Ovary (tissue), 10 donors: ENCODE measurements at places on chromosomes 7 and 10.
A peak's percentile ranks its signal among the peaks of the same experiment; 100 is the strongest.

GRCh38 chr7:29017713-29018112, 59.6 kb upstream of the TRIL start:
- DNase-seq = no peak

- no peak for DNase-seq
These were observed 18.8 kb upstream of the CLDN12 start for GRCh38 chr7:90384433-90384832.

- no peak for DNase-seq
These were observed 67.5 kb downstream of the C1GALT1 start for GRCh38 chr7:7249814-7250213.

DNA sequence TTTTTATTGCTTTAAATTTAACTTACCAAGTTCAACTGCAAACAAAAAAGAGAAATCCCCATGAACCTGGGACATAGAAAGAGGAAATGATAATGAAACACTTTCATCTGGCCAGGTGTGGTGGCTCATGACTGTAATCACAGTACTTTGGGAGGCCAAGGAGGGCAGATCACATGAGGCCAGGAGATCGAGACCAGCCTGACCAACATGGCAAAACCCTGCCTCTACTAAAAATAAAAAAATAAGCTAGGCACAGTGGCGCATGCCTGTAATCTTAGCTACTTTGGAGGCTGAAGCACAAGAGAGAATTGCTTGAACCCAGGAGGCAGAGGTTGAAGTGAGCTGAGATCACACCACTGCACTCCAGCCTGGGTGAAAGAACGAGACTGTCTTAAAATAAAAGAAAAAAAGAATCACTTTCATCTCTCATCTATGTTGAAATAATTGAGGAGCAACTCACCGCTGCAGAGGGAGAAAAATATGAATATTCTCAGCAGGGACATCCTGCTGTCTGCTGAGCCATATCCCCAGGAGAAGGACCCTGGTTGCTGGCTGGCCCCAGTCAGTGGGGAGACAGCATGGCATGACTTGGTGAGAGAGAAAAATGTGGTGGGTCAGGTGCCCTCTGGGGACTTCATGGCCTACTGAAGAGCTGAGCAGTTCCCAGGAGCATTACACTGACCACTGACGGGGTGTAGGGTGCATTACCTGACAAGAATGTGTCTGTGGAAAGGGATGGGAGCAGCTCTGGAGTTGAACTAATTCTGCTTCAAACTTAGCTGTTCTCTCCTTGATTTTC, 22.8 kb upstream of the TARP start:
- DNase-seq = no peak

GRCh38 chr7:30575910-30576309, 18.8 kb upstream of the GARS1 start:
- DNase-seq = no peak

DNA sequence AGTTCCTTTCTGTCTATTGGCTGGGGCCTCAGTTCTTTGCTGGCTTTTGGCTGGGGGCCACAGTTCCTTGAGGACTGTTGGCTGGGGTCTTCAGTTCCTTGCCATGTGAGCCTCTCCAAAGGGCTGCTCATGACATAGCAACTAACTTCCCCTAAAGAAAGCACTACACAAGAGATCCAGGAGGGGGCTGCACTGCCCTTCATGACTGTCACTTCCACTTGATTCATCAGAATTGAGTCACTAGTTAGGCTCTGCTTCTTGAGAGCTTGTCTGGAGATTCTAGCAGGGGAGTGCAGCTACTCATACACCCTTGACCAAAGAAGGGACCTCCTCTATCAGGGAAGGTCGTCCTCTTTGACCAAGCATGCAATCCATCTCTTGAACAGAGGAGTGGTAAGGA, 38.0 kb upstream of the MKX start:
- DNase-seq = no peak

- no peak for DNase-seq
These were observed 329.4 kb downstream of the NXPH1 start for GRCh38 chr7:8762803-8763202.

DNA sequence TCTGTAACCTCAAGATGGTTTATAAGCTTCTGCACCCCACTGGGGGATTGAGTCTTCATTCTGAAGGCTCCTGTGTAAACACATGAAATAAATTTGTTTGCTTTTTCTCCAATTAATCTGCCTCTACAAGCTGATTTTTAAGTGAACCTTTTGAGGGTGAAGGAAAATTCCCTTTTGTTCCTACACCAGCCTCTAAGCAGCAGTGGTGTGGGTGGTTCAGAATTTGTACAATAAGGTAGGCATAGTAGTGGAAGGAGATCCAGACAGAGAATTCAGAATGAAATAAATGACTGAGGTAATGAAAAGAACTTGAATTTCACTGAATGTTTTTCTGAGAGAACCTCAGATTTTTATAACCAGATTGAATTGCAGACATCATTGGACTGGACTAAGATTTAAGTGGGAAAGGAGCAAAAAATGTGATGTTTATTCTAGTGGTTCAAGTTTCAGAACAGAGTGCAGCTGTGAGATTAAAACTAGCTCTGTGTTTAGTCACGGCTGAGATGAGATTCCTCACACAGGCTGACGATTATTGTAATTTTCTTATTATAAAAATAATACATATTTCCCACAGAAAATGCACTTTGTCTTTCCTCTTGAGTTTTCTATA, 1162.2 kb downstream of the TYW1 start:
- DNase-seq = no peak

GRCh38 chr10:101779544-101780186, 3.6 kb downstream of the NPM3 start:
- peak; percentile 80 for DNase-seq

DNA sequence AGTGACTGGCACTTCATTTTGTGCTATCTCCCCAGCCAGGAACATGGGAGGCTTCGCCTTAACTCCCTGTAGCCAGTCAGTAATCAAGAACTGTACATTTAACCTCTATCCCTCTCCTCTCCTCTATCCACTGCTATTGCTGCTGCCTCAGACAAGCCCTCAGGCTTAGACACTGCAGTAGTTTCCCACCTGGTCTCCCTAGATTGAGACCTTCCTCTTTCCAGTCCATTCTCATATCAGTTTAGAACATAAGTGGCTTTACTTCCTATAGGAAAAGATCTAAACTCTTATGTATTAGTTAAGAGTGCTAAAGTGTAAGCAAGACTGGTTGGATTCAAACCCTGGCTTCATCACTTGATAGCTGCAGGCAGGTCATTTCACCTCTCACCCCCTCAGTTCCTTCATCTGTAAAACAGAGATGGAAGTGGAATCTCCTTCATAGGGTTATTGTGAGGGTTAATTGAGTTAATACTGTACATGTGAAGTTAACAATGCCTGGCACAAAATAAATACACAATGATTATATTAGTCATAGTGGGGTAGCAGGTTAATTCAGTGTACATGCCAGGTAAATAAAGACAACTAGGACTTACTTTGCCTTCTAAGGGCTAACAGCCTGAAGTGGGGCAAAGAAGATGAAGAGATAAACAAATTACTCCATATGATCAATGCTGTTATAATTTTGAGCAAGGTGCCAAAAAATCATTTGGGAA, 76.1 kb downstream of the ZNF277 start:
- DNase-seq = no peak

- DNase-seq = no peak
These were observed 1370.6 kb upstream of the LRRTM3 start for GRCh38 chr10:65555192-65555591.

- no peak for DNase-seq
These were observed 115.1 kb downstream of the FRMD4A start for GRCh38 chr10:14215641-14216040.

GRCh38 chr7:137204246-137204645, 139.3 kb downstream of the PTN start:
- no peak for DNase-seq

DNA sequence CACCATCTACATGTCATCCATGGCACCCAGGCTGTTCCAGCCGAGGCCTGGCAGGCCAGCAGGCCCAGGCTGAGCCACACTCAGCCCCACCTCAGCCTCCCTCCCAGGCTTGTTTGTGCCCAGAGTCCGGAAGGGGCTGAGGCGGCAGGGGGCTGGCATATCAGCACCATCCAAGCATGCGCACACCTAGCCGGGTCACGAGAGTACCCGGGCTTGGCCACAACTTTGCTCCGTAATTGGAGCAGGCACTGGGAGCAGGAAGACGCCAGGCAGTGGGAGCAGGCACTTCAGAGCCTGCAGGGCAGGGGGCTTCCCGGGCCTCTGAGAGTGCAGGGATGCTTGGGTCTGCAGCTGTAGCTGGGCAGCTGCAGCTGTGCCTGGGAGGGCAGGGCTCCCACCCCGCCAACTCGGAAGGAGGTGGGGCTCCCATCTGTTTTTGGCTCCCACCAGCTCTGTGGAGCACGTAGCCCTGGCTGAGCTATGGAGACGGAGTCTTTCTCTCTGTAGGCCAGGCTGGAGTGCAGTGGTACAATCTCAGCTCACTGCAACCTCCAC, 15.2 kb upstream of the TSPAN15 start:
- no peak for DNase-seq

DNA sequence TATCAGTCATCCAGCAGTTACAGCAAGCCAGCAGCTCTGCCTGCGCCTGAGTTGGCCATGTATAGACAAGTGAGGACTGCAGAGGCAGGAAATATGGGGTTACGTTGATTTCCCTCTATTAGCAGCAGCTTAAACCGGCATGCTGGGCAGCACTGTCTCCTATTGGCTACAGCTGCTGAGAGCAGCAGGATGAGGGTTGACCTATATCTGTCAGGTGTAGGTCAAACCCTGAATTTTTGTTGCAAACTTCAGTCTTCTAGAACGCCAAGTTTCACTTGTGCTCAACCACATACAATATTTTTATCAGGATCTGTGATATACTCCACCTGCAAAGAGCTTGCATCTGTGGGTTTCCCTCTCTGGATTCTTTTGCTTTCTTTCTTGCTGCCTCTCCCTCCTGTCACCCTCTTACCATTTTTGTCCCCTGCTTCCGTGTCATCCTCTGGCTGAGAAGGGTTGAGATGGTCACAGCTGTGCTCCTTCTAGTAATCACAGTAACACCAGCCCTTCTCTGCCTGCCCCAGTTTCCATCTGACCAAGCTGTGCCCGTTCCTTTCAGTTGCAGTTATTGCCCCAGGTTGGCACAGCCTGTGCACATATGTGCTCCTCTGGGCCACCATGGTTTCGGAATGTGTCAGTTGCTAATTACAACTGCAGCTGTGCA, 23.8 kb upstream of the GLCCI1 start:
- no peak for DNase-seq

DNA sequence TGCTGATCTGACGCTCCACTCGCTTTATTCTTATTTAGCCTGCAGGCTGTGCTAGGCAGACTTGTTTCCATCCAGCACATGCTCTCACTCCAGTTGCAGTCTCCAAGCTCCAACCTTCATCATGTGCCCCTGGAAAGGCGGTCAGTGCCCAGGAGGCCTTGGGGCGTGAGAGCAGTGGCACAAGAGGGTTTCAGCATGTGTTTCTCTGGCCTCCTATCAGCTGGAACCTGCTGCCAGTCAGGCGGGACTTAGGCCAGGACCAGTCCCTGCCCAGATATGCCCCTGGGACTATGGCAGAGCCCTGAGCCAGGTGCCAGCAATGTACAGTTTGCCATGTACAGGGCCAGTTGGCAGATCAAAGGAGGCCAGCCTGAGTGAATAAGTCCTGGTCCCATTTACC, 330.2 kb upstream of the FZD1 start:
- DNase-seq = no peak

GRCh38 chr7:143934526-143935325, at the start of gene OR2F2:
Gene OR2F2, plus strand, starts transcription at chr7:143935233. Its CDS starts 0 bp downstream, at chr7:143935233.
- DNase-seq = no peak

DNA sequence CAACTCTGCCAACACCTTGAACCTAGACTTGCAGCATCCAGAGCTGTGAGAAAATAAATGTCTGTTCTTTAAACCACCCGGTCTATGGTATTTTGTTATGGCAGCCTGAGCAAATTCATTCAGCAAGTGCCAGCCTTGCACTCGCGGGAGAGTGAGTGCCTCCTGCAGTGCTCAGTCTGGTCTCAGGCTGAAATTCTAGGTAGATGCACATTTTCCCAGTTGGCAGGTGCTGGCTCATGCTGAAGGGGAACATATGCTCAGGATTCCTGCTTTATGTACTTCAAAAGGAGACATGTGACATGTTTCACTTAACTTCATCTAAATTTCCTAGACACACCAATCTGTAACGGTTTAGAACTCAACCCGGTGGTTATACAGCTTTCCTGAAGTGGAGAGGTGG, 170.8 kb downstream of the MGMT start:
- DNase-seq = no peak
